ENCODE measurements at places on chromosomes 12 and 14.

GRCh38 chr12:19893514-19893913 is 454.2 kb downstream of the AEBP2 start:
- peak; percentile 17 for DNase-seq

- DNase-seq, result no peak
These were observed 521 bp upstream of the GMFB start for GRCh38 chr14:54489318-54489683.

DNA sequence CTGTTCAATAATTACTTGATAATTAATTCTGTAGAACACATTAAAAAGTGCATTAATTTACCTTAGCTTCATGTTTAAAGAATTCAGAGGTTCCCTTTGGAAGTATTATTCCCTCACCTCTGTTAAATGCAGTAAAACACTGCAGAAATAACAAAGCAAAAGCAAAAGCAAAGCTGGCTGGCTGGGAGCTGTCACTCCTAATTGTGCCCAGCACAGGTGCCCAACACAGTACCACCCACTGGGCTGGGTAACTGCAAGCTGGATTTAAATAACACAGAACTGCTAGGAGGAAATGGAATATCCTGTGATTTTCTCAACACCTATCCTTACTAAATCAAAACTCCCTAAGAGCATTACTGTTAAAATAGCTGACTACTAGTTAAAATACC is 72.6 kb downstream of the SLC2A13 start:
- no peak for DNase-seq

DNA sequence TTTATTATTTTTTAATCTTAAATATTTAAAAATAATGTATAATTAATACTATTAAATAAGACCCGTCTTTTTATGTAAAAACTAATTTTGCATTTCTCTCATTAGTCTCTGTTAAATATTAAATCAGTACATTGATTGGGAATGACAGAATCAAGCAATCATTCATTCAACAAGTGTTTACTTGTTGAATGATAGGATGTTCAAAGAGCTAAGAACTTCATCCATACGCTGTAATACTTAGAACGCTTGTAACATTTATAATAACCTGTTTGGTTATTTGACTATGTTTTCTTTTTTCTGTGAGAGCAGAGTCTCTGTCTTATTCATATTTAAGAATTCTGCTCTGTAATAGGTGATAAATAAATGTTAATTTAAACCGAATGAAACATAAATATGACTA is 2.9 kb upstream of the BATF start:
- DNase-seq, result no peak

Measured in fibroblast of skin of left quadriceps (primary cell).